ENCODE measurements at places on chromosomes 7 and 10.

DNA sequence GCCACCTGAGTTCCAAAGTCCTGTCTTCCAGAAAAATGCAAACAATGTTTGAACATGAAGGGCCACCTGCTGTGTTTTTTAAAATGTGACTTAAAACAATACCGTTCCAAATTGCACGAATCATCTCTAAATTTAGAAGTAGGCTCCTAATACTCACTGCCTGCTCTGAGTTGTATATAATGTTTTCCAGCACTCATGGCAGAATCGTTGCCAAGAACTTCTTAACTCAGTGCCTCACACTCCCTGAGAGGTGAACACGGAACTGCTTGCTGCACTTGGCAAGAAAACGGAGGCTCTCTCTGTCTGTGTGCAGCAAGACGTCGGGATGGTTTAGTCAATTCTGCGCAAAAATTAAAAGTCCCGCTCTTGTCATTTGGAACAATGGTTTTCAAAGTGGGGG lies 757.3 kb upstream of the AUTS2 start:
- DNase-seq: no peak

GRCh38 chr10:119305860-119306513 lies 98.6 kb downstream of the GRK5 start:
- DNase-seq: peak; percentile 94

GRCh38 chr10:94963901-94964300 lies 25.4 kb downstream of the CYP2C9 start:
- no peak for DNase-seq

DNA sequence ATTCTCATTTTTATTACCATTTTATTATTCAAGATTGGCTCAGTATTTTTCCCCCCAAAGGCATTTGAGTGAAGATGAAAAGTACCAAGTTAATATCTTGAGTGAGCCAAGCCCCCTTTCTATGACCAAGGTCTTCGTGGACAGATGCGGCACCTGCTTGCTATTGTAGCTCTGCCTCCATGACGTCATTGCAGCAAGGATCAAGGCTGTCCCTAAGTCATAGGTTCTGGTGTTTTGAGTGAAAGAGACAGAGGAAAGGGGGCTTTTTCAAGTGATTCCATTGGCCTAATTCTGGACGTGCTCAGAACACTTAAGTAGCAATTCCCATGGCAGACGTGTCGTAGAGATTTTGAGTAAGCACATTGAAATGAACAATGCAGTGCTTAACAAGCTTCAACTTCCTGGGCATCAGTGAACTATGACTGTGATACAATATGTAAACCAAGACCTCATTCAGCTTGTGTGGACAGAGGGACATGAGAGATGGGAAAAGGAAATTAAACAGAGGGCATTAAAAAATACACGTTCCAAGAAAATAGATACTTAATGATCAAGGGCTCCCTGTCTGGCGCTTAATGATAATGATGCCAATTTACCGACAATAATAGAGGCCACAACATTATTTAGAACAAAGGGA lies 248.7 kb upstream of the NPVF start:
- no peak for DNase-seq

GRCh38 chr7:30688718-30689221 lies 6.5 kb upstream of the CRHR2 start:
- DNase-seq: no peak

GRCh38 chr10:17101257-17101909 lies 28.2 kb downstream of the CUBN start:
- DNase-seq: no peak

- no peak for DNase-seq
These were observed 68.3 kb downstream of the AKR1E2 start for GRCh38 chr10:4894335-4894734.

GRCh38 chr7:117164620-117165019 lies 158.2 kb downstream of the WNT2 start:
- DNase-seq: no peak

- DNase-seq: no peak
These were observed 20.5 kb downstream of the FBH1 start for GRCh38 chr10:5910323-5911100.

- DNase-seq: no peak
These were observed 3.1 kb downstream of the ZRANB1 start for GRCh38 chr10:124944982-124945381.

- no peak for DNase-seq
These were observed 210.1 kb downstream of the TNS3 start for GRCh38 chr7:47371733-47372368.

DNA sequence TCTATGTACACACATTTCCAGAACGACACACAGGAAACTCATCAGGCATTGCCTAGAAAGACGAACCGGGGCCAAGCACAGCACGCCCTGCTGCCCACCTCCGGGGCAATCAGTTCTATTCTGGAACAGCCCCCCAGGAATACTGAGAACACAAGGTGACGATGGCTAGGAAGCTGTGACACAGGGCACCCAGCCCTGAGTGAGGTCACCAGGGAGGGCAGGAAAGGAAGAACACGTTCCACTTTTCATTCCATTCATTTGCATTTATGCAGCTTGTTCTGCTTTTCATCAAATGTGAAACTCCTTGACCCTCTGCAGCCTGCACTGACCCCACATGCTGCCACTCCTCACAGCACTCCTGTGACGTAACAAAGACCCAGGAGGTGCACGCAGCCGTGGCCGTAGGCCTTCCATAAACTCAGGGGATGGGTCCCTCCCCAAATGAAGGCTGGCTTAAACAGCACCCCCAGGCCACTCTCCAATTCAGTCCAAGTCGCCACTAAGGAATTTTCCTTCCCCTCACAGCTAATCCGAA lies 28.9 kb downstream of the MAD1L1 start:
- DNase-seq: no peak

GRCh38 chr10:55750458-55750857 lies 610.6 kb downstream of the ZWINT start:
- no peak for DNase-seq

- no peak for DNase-seq
These were observed 87.7 kb downstream of the GFRA1 start for GRCh38 chr10:116185199-116185867.

DNA sequence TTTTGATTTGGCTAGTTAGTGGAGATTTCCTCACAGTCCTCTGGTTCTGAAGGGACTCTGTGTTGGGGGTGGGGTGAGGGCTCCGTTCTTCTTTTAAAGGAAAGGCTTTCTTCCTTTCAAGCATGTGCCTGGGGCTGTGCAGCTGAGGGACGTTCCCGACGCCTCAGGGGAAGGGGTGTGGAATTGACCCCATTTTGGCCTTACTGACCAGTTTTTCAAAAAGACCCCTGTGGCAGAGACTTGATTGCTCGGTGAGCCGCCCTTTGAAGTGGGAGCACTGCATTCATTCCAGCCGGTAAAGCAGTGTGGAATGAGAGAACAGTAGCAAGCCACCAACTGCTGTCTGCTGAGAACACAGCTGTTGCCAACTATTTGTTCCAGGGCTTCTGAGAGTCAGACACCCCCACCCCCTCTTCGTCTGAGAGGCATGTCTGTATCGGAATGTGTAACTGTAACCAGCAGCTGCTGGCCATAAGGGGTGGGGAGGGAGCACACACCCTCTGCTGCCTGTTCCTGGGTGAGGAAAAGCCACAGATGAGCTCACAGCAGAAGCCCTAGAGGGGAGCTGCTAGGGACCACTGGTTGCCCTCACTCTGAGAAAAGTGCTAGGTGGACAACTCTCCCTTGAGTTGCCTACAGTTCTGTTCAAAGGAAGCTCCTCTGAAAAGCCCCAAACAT lies 33.2 kb downstream of the WBP1L start:
- DNase-seq: peak; percentile 94

DNA sequence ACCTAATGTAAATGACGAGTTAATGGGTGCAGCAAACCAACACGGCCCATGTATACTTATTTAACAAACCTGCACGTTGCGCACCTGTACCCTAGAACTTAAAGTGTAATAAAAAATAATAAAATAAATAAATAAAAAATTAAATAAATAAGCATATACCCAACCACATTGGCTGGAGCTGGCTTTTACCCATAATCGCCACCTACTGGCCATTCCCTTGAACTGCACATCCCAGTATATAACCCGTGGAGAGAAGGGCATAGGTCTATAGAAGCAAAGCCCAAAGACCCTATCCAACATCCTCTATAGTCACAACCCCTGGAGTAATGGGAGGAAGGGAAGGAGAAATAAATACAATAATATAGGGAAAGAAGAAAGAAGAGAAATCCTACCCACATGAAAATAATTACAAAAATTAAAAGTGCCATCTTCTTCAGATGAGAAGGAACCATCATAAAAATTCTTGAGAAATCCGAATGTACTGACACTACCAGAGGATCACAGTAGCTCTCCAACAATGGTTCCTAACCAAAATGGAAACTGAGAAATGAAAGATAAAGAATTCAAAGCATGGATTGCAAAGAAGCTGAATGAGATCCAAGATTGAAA lies 65.6 kb downstream of the TWIST1 start:
- no peak for DNase-seq

DNA sequence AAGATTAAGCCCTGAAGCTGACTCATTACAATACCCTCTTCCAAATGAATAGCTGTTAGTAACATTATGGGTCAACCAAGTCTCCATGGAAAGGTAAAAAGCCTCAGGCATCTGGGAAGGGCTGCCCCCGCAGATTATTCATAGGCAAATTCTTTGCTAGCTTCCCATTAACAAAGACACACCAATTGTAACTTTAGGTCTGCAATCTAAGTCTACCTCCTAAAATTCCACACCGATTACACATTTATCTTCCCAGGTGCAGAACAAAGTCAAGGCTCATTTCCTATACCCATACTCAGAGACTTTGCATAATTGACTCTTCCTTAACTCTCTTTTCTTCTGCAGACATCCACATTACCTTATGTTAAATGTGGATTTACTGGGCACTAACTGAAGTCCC lies 826.3 kb upstream of the MBL2 start:
- DNase-seq: no peak

DNA sequence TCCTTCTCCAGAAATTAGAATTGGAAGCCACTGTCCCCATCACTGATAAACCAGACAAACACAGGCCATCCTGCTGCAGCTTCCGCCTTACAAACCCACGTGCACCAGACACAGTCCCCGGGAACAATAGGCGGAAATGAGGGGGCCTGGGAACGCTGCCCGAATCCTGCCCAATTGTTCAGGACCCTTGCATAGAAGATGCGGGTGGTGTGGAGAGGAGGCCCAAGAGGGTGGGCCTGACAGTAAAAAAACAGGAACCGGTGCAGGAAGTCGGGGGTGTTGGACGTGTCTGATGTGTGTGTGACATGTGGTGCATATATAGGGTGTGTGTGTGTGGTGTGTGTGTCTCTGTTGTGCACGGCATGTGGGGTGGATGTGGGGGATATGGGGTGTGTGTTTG lies 26.5 kb upstream of the CHST15 start:
- DNase-seq: peak; percentile 90

DNA sequence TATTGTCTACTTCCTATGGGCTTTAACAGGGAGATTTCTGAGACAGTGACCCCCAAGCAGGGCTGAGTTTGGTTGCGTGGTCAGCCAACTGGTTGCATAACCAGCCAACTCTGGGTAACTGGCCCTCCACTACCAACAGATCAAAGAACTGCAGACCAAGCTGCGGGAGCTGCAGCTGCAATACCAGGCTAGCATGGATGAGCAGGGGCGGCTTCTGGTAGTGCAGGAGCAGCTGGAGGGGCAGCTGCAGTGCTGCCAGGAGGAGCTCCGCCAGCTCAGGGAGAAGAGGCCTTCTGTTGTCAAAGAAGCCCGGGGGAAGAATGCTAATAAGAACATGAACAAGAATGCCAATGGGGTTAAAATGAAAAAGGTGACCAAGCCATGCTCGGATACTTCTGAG lies 15.7 kb upstream of the FLNC start:
- no peak for DNase-seq

DNA sequence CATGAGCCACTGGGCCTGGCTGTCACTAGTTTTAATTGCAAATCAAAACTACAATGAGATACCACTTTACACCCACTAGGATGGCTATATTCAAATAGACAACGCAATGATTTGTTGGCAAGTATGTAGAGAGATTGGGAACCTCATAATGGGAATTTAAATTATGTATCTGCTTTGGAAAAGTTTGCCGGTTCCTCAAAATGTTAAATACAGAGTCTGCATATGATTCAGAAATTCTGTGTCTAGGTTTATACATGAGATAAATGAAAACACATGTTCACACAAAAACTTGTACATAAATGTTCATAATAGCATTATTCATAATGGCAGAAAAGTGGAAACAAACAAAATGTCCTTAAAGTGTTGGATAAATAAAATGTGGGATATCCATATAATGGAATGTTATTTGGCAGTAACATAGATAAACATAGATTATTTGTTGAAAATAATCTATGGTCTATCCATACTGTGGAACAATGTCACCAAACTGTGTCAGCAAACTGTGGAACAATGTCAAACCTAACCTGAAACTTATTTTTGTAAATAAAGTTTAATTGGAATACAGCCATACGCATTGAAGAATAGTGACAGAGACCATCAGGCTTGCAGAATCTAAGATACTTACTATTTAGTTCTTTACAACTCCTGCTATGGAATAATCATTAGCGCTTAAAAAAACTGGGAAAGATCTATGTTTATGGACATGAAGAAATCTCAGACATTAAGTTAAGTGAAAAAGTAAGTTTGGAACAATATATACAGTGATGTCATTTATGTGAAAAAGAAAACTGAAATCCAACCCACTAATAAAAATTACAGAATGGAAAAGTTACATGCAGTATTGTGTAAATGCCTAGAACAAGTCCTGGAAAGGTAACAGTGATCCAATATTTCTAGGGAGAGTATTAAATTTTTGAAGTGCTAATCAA lies 70.9 kb downstream of the CCDC7 start:
- DNase-seq: no peak
